CD4-positive, alpha-beta memory T cell (primary cell): ENCODE measurements at places on chromosomes 3 and 15.
A peak's percentile ranks its signal among the peaks of the same experiment; 100 is the strongest.

GRCh38 chr3:133881492-133881891 lies 14.2 kb downstream of the RAB6B start:
- no peak for DNase-seq

- no peak for DNase-seq
Measured at GRCh38 chr15:89863918-89864317, 29.9 kb downstream of the AP3S2 start.

DNA sequence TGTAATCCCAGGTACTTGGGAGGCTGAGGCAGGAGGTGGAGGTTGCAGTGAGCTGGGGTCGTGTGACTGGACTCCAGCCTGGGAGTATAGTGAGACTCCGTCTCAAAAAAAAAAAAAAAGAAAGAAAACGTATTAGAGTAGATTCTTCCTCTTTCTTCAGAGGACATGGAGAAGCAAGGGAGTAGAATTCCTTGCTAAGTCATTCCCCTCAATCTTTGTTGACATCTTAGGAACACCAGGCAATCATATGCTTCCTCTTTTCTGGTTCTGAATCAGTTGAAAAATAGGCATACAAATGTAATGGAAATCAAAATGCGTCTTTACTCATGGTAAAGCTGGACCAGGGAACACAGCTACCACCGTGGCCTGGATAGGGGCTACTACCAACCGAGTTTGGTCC lies 38.3 kb upstream of the ATOSA start:
- DNase-seq = no peak

DNA sequence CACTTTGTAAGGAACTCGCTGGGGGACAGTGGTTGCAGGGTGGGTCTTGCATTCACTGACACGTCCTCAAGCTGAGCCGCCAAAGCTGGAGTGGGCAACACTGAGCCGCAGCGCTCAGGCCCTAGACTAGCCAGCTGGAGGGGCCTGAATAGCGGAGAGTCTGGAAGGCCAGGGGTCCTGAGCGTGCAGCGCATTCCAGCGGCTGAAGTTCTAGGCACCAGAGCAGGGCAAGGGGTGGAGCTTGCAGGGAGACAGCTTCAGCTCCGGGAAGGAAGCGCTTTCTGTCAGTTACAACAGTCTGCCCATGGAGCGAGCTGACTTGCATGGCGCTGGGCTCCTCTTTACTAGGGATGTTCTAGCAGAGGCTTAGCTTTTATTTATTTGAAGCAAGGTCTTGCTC lies 2.7 kb downstream of the MAP6D1 start:
- no peak for DNase-seq

- DNase-seq = no peak
Measured at GRCh38 chr3:97999994-98000393, 27.8 kb upstream of the RIOX2 start.

DNA sequence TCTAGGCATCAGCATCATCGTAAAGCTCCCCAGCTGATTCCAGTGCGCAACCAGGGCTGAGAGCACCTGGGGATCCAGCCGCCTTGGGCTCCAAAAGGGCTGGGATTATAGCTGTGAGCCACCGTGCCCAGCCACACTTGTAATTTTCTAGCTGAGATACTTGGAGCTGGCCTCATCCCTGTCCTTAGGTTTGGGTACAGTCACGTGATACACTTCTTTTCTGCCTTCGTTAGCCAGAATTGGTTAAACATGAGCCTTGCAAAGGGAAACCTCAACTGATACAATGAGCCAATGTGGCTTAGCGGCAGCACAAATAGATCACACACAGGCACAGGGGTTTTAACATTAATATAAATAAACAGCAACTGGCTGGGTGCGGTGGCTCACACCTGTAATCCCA lies 69.8 kb upstream of the GCNT3 start:
- no peak for DNase-seq

GRCh38 chr15:68149059-68149458 lies 56.1 kb downstream of the CALML4 start:
- DNase-seq = no peak

GRCh38 chr3:60399861-60400845 lies 851.1 kb downstream of the FHIT start:
- DNase-seq = no peak

- peak; percentile 99 for DNase-seq
Measured at GRCh38 chr15:92809064-92809879, 90.9 kb upstream of the CHD2 start.

DNA sequence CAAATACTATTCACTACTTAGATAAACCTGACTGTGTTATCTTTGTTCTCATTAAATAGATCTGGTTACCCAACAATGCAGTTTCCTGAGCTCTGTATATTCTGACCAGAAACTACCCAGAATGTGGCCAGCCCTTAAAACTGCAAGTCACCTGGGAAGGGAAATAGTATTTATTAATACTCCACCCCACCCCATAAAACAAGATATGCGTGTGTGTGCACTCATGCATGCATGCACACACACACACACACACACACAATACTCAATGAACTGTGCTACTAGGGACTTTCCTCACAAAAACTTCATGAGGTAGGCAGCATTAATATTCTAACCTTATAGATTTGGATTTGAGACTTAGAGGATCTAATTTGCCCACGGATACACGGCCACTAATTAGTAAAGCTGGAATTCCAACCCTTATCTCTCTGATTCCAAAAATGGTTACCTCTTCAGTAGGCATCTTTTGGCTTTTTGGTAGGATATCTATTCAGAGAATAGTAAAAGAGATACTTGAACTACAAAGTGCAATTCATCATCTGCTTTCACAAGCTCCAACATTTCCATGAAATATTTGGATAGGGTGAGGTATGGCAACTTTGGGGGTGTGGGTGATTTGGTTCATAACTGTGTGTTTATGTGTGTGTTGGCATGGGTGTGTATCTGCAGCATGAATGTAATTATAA lies 197.0 kb upstream of the CFAP20DC start:
- no peak for DNase-seq
